ENCODE measurements at places on chromosomes 7 and 10. TPM values are rescaled to one million over a fixed set of nuclear protein-coding genes. Genes with fewer than 3 reads are reported as not detected.

GRCh38 chr7:134176037-134176350 is 48.9 kb downstream of the LRGUK start:
- no peak for DNase-seq

Gene PYROXD2
- 6.5 TPM for total RNA-seq

Gene OR13A1
- not detected for total RNA-seq

Gene NXPH1
- not detected for total RNA-seq

DNA sequence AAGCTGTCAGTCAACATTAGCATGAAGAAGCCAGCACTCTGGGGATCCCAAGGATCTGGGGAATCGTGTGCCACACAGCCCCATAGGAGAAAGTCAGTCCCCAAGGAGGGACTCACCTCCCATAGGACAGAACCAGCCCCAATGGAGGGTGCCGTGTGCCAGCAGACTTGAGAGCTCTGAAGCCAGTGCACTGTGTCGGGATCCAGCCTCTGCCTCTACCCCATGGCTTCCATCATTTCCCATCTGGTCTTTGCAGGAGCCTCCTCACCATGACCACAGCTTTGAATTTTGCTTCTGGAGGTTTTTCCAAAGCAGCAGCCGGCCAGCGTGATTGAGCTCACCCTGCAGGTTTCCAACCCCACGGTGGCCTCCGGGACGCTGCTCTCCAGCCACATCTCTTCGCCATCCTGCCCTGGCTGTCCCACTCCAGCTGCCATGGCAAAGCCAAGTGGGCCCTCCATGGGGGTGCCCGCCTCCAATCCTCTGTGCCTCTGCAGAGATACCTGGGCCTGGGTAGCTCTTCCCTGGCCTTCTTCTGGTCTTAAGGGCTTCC is 171.8 kb upstream of the SHH start:
- DNase-seq, result no peak

Gene ZNF316
- 6.1 TPM for total RNA-seq

Gene CPA5
- total RNA-seq, result under 0.01 TPM

- no peak for DNase-seq
Observed at GRCh38 chr7:78496096-78496630, 697.6 kb downstream of the PHTF2 start.

- DNase-seq, result peak; percentile 89
Observed at GRCh38 chr7:4973728-4974198, 14.8 kb upstream of the MMD2 start.

DNA sequence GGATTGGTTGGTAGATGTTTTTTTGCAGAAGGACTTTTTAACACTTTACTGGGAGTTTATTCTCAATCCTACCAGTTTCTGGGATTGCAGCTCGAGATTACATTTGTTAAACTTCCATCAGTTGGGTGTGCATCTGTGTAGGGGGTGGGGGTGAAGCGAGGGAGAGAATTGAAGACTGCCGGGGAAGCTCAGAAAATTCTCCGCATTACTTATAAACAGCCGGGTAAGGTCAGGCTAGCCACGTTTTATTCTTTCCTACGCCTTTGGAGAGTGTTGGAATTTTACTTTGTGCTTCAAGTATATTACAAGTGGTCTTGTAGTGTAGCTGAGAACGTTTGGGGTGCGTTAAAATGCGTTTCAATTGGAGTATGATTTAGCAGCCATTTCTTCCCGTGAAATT is 1.1 kb downstream of the PALS2 start:
- peak; percentile 18 for DNase-seq

DNA sequence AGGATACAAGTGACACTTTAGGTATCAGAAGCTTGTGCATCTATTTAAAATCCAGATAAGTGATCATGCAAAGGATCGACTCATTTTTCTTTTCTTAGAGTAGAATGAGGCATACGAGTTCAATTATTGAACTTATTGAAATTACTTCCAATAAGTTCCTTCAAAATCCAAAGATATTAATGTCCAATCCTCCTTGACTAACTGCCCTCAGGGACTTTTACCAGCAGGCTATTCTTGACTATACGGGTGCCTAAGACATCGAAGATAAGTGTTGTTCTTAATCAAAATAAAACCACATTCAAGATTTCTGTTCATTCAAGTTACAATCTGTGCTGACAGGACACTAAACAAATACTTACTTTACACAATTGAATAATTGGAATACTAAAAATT is 74.5 kb upstream of the SP4 start:
- no peak for DNase-seq

GRCh38 chr7:42877862-42878261 is 34.0 kb downstream of the C7orf25 start:
- no peak for DNase-seq

DNA sequence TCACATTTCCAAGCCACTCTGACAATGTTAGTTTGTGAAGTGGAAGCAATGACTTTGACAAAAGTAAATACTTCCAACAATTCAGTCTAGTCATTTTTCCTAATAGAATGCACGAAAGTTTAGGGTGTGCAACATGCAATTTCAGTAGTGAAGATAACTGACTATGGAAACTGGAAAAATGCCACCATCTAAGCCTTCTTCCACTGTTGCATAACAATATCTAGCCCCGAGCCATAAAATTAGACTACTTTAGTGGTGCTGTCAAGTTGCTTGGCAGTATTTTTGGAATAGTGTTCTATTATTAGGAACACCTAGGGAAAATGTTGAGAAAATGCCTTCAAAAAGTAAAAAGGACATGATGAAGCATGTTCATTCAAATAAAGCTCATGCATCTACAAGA is 17.9 kb downstream of the SEMA3A start:
- peak; percentile 35 for DNase-seq

Gene SDK1
- 1.6 TPM for total RNA-seq

GRCh38 chr7:2108501-2109250 is 124.1 kb downstream of the MAD1L1 start:
- DNase-seq, result peak; percentile 32

Gene AKR1C4
- not detected for total RNA-seq

GRCh38 chr7:139842401-139843210 is 13.5 kb downstream of the TBXAS1 start:
- DNase-seq, result peak; percentile 62

Gene HOXA10
- total RNA-seq, result 0.28 TPM

Gene CCL24
- not detected for total RNA-seq

Gene DENND2A
- total RNA-seq, result 7.8 TPM

Gene CUL2
- total RNA-seq, result 36.6 TPM

Gene TRIM24
- total RNA-seq, result 6.1 TPM

GRCh38 chr10:113958631-113959382 is 84.9 kb upstream of the ADRB1 start:
- peak; percentile 93 for DNase-seq

GRCh38 chr10:112517451-112517862 is 70.4 kb downstream of the VTI1A start:
- no peak for DNase-seq

Gene HERC4
- total RNA-seq, result 92.8 TPM

Gene RASA4B
- 1.8 TPM for total RNA-seq

DNA sequence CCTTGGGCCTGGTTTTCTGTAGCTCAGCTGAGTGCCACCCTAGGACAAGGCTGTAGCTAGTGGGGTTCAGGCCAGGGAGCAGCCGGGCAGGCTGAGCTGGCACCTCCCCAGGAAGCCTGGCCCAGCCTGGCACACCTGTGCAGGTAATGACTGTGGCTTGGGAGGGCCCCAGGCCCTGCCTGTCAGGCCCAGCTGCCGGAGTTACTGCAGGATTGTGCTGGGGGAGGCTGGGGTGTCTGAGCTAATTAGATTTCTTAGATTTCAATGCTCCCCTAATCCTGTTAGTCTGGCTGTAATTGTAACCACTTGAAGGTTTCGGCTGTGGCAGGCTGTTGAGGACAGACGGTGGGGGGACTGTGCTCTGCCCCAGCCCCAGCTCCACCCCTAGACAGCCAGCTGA is 6.0 kb downstream of the ZMIZ1 start:
- DNase-seq, result no peak

GRCh38 chr7:24319209-24319608 is 35.2 kb downstream of the NPY start:
- DNase-seq, result no peak

Data from IMR-90 (cell line).